ENCODE measurements at places on chromosomes 16 and 17. TPM values are rescaled to one million over a fixed set of nuclear protein-coding genes. Genes with fewer than 3 reads are reported as not detected.

CNTROB gene
- 27.9 TPM for total RNA-seq

CPSF4L gene
- total RNA-seq, result not detected

PERCC1 gene
- 1.1 TPM for total RNA-seq

FMNL1 gene
- 42.9 TPM for total RNA-seq

TBC1D3K gene
- total RNA-seq, result not detected

CEP295NL gene
- total RNA-seq, result 6.5 TPM

MAPT gene
- 2.6 TPM for total RNA-seq

DNA sequence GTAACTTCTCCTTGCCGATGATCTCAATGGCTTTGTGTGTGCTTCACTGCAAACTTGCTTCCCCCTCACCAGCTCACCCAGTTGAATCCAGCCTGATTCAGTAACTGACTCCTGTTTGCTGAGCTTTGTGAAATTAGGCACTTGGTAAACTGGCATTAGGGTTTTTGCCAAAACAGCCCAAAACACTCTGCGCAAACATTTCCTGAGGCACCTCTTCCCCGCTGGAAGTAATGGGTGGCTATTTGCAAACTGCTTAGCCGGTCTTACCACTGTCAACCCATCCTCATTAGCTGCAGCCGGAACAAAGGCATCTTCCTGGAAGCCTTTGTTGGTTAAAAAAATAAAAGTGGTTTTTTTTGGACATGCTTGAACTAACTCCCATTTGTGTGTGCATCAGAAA is 353.2 kb downstream of the MAF start:
- H3K27me3 ChIP-seq, result no peaks in the 10 kb centered on the region
- no peak overlapping the region for H3K27ac ChIP-seq
- H3K4me1 ChIP-seq, result peaks cover 29% of the 10 kb centered on the region
- DNase-seq, result no peak
- no peaks in the 10 kb centered on the region for H3K36me3 ChIP-seq

DNA sequence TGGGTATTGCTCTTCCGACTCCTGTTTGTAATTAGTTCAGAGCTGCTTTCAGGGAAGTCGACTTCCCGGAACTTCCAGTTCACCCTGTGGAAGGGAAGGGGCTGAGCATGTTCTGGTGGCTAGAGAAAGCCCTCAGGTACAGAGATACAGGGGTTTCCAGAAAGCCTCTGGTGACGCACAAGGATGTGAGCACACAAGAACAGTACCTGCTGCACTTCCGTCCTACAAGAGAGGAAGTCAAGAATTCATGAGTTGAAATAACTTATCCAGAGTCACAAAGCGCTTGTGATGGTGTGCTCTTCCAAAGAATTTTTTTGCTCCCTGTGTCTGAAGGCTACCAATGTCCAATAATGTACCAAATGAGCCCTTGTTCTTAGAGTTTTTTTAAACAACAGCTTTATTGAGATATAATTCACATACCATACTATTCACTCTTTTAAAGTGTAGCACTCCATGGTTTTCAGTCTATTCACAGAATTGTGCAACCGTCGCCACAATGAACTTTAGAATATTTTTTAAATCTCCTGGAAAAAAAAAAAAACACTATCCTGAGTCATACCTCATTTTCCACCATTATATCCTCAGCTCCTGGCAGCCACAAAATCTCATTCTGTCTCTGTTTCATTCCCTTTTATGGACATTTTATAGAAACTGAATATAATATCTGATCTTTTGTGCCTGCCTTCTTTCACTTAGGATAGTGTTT is 327.6 kb downstream of the CDH13 start:
- no peaks in the 10 kb centered on the region for H3K27me3 ChIP-seq
- H3K4me1 ChIP-seq, result no peaks in the 10 kb centered on the region
- H3K36me3 ChIP-seq, result no peaks in the 10 kb centered on the region
- no peak overlapping the region for H3K27ac ChIP-seq

- no peaks in the 10 kb centered on the region for H3K27me3 ChIP-seq
- H3K4me1 ChIP-seq, result no peaks in the 10 kb centered on the region
- no peak overlapping the region for H3K4me3 ChIP-seq
- H3K36me3 ChIP-seq, result no peaks in the 10 kb centered on the region
Observed at GRCh38 chr16:76583466-76583865, 306.3 kb downstream of the CNTNAP4 start.

DNA sequence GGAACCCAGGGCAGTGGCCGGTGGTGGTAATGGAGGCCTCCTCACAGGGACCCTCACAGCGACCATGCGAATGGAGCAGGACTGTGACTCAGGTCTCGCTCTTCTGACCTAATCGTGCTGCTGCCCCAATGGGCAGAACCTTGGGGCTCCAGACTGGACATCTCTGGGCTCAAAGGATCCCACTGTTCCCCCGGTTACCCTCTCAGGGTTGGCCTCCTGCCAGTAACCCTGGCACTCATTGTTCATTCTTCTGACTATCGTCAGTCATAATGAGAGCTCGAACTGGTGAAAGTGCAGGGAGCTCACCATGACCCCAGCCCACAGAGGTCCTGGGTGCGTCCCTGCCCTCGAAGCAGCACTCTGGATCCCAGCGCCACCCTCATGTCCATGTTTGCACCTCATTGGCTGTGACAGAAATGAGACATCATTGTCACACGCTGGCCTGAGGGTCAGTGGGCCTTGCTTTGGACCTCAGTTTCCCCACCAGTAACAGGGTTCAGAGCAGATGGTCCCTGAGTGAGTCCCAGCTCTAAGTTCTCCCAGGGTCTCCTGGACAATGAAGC is 4.0 kb upstream of the NPRL3 start:
- H3K27me3 ChIP-seq, result no peaks in the 10 kb centered on the region
- no peak overlapping the region for H3K4me3 ChIP-seq
- no peak for DNase-seq
- H3K4me1 ChIP-seq, result no peaks in the 10 kb centered on the region
- no peaks in the 10 kb centered on the region for H3K36me3 ChIP-seq

GRCh38 chr17:54172096-54172984 is 349.6 kb downstream of the KIF2B start:
- H3K27ac ChIP-seq, result no peak overlapping the region
- DNase-seq, result no peak
- H3K27me3 ChIP-seq, result no peaks in the 10 kb centered on the region
- no peaks in the 10 kb centered on the region for H3K4me1 ChIP-seq

DNA sequence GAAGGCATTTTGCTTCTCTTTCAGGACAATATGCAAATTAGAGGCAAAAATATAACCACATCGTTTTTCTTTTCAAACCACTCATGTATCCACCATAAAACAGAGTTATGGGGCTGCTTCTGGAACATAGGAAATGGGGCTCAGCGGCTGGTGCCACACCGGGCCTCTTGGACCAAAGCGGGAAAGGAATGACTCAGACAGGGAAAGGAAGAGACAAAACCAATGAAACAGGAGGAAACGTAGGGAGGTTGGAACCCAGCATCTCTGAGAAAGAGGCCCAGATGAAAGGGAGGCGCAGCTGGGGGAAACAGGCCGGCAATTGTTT is 28.5 kb downstream of the CUEDC1 start:
- H3K27ac ChIP-seq, result no peak overlapping the region
- no peak overlapping the region for H3K4me3 ChIP-seq
- no peaks in the 10 kb centered on the region for H3K27me3 ChIP-seq
- no peak for DNase-seq

DNA sequence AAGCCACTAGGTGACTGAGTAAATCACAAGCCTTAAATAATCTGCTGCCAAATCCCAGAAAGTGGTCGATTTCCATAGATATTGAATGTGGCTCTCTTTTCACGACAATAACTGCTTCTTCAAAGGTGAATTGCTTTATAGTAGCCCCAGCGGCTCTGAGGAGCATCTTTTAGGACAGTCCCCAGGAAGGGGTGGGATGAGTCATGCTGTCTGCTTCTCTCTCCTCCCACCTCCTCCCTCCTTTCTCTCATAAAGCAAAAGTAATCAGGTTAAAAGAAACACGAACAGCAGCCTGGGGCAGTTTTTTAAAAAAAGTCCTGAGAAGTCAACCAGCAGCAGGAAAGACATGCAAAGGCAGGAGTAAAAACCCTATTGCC is 1.8 kb downstream of the KIAA0513 start:
- DNase-seq, result no peak
- peak overlapping the region; percentile 90 for H3K27ac ChIP-seq
- no peaks in the 10 kb centered on the region for H3K27me3 ChIP-seq
- peak overlapping the region; percentile 84 for H3K4me3 ChIP-seq
- H3K36me3 ChIP-seq, result no peaks in the 10 kb centered on the region

GRCh38 chr17:44314031-44314430 is 5.6 kb downstream of the RUNDC3A start:
- no peak for DNase-seq
- H3K4me1 ChIP-seq, result peaks cover 18% of the 10 kb centered on the region
- no peak overlapping the region for H3K27ac ChIP-seq
- peaks cover 3% of the 10 kb centered on the region for H3K27me3 ChIP-seq

DNA sequence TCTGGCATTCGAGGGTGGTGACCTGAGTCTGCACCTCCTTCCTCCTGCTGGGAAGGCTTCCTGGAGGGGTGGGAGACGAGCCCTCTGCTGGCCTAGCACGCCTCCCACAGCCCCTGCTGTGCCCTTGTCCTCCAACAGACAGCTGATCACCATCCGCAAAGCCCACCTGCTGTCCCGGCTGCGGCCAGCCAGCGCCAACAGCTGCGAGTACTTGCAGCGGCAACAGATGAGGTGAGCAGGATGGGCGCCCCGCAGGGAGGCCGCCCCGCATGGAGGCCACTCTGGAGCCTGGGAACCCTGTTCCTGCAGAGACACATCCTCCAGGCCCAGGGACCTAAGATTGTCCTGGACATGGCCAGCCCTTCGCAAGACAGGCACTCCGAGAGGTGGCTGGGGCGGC is 21.6 kb downstream of the UBALD1 start:
- no peaks in the 10 kb centered on the region for H3K36me3 ChIP-seq
- H3K27me3 ChIP-seq, result no peaks in the 10 kb centered on the region
- DNase-seq, result no peak
- H3K4me3 ChIP-seq, result no peak overlapping the region
- H3K27ac ChIP-seq, result no peak overlapping the region
- no peaks in the 10 kb centered on the region for H3K4me1 ChIP-seq

GRCh38 chr16:80936410-80936809 is 70.3 kb downstream of the CMC2 start:
- H3K27me3 ChIP-seq, result no peaks in the 10 kb centered on the region
- DNase-seq, result no peak
- H3K27ac ChIP-seq, result no peak overlapping the region
- H3K4me1 ChIP-seq, result peaks cover 14% of the 10 kb centered on the region
- no peaks in the 10 kb centered on the region for H3K36me3 ChIP-seq

Measured in tibial nerve (tissue), 4 donors.